ENCODE measurements at places on chromosomes 7 and 10.

- peak; percentile 38 for DNase-seq
Observed at GRCh38 chr7:111083413-111083812, 7.5 kb upstream of the LRRN3 start.

GRCh38 chr7:24924375-24924774 is 55.6 kb downstream of the OSBPL3 start:
- DNase-seq, result no peak

DNA sequence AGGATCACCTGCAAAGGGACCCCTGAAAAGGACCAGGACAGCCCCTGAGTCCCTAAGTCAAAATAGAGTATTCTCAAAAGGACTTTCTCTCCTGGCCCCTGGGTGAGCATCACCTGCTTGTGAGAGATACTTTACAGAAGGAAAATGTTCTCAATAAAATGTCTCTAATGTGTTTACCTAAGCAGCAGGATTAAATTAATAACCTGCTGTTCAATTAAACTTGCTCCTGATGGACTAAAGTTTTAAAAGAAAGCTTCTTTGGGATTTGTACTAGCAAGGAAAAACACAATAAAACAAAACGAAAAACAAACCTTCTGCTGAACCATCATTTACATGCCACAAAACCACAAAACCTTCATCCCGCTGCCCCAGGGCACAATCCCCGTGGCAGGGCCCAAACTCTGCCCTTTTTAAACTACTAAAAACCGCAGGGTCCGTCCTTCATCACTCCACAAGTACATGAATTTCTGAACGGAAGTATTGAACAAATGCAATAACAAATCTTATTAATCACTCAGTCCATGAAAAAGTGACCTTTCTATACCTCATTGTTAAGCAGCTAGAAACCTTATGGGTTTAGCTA is 197.7 kb downstream of the TCERG1L start:
- no peak for DNase-seq

GRCh38 chr7:29929018-29929807 is 60.4 kb downstream of the SCRN1 start:
- no peak for DNase-seq

DNA sequence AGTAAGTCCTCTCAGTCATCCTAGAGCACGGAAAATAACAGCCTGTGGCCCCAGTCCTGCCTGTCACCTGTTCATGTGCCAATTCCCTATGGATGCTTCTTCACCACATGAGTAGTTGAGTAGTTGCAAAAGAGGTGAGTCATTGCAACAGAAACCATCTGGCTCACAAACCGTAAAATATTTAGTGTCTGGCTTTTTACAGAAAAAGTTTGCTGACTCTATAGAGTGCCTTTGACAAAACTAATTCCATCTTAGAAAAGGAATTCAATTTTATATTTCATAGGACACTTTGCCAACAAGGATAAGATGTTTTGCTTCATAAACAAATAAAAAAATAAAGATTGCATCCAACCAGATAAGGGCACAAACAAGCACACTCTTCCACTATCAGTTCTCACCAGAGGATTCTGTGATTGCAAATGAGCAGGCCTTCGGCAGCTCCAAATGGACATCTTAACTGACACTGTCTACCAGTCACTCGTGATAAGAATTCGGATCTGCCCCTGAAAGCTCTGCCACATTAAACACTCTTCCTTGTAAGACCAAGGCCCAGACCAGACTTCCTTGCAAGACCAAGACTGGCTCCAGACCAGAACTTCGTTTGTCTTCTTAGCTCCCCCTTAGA is 242.7 kb upstream of the SEMA3C start:
- DNase-seq, result peak; percentile 87

DNA sequence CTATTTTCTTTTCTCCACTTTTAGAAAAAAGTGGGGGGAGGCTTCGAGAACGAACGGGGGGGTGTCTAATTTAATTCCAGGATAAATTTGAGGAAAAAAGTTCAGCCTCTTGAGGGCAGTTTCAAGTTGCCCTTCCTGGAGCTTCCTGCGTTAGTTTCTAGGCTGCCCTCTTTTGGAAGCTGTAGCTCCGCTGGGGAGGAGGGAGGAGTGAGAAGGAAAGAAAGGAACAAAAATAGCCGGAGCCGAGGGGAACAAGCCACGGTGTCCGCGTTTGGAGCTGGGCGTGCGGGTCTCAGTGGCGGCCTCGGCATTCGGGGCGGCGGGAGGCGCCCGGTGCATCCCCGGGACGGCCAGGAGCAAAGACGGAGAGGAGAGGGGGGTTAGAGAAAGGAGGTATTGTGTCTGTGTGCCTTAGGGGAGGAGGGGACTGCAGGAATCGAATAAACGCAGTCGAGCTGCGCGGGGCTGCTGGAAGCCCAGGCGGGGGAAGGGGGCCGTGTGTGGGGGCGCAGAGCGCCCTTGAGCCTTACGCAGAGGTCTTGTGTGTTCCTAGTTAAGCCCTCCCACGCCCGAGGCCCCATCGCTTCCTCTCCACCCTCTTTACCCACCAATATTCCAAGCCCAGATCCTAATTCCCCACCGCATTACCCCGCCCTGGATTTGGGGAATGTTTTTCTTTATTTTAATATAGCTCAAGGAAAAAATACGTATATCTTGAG is 2.0 kb upstream of the TNRC18 start:
- peak; percentile 85 for DNase-seq

DNA sequence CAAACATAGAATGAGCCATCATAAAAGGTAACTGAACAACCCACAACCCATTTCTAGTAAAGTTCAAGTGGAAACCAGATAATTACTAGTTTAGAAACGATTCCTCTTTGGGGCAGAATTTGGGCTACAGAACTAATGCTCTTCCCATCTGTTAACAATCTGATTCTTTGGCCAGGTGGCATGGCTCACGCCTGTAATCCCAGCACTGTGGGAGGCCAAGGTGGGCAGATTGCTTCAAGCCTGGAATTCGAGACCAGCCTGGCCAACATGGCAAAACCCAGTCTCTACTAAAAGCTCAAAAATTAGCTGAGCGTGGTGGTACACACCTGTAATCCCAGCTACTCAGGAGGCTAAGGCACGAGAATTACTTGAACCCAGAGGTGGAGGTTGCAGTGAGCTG is 18.5 kb downstream of the CYP51A1 start:
- no peak for DNase-seq

DNA sequence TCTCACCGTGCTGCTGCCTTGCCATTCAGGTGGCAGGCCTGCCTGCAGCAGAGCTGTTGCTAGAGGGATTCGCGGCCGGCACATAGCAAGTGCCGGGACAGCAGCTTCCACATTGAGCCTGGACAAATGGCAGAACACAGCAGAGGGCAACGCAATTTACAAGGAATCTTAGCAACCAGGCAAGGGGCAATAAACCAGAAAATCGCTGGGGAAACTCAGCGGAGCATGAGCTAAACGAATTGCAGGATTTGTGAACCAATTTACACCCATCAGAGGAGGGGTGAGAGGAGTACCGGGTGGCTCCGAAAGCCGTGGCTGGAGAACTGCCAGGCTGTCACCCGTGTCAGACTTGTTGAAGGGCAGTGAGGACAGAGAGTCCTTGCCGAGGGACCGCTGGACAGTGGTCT is 58.6 kb upstream of the LOXL4 start:
- DNase-seq, result no peak

DNA sequence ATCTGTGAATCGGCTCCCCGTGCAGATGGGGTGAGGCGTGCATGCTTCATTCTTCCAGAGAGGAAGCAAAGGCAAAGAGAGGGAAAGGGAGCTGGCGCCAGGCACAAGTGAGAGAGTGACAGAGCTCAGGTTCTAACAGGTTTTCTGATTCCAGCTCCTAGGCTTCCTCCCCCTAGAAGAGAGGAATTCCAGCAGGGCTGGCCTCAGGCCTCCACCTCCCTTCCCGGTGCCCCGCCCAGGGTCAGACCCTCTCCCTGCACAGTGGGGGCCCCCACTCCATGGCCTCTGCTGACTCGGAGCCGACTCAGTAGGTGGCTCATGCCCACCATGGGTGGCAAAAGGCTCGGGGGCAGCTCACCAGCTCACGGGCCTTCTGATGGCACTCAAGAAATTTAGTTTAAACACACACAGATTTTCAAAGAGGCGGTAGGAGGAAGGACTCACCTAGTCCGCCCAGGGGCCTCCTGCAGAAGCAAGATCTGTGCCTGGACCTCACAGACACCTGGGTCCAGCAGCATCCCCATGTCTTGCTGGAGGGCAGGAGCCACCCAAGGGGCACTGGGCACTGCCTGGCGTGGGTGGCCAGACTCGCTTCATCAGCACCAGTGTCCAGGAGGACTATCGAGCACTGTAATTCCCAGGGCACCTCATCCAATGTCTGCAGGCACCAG is 183.5 kb downstream of the MAD1L1 start:
- DNase-seq, result no peak

DNA sequence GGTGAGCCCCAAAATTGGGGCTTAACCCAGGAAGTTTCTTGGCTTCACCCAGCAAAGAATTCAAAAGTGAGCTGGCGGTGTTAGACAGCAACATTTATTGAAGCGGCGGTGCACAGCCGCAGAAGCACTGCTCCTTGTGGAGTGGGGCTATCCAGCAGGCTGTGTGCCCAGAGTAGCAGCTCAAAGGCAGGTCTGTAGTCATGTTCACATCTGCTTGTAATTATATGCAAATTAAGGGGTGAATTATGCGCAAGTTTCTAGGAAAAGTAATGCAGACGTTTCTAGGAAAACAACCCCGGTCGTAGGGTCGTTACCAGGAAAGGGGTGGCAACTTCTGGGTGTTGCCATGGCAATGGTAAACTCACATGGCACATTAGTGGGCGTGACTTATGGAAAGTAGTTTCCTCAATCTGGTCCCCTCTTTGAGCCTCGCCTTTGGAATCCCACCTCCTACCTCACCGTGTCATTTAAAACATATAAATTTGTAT is 13.7 kb upstream of the KBTBD2 start:
- DNase-seq, result peak; percentile 92

DNA sequence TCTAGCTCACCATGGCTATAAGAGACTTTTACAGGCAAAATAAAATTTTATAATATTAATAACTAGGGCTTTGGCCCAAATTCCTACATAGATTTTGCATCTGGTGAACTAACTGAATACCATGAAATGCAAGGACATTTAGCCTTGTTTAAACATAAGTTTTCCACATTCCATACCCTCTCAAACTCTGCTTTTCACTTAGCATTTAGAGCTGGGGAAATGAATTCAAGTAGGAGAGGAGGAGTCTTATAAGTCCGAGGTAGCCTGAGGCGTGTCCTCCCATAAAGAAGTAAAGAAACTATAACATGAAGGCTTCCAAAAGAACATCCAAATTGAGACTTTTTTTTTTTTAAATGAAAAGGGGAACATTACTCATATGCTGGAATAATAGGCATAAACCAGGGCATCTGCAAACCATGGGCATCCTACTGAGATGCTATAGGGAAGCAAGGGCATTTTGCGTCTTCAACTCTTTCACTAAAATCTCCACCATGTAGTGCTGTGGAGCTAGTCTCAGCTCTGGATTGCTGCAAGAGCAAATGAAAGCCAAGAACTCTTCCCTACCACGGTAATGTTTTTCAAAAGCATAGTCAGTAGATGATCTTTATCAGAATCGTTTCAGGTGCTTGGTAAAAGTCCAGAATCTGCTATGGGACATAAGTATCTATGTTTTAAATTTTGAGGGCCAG is 79.1 kb downstream of the PALS2 start:
- DNase-seq, result peak; percentile 24

- DNase-seq, result no peak
Observed at GRCh38 chr7:121382473-121382872, 13.6 kb downstream of the FAM3C start.

- peak; percentile 75 for DNase-seq
Observed at GRCh38 chr10:119281581-119282071, 74.3 kb downstream of the GRK5 start.

- no peak for DNase-seq
Observed at GRCh38 chr7:24406053-24406788, 122.2 kb downstream of the NPY start.

DNA sequence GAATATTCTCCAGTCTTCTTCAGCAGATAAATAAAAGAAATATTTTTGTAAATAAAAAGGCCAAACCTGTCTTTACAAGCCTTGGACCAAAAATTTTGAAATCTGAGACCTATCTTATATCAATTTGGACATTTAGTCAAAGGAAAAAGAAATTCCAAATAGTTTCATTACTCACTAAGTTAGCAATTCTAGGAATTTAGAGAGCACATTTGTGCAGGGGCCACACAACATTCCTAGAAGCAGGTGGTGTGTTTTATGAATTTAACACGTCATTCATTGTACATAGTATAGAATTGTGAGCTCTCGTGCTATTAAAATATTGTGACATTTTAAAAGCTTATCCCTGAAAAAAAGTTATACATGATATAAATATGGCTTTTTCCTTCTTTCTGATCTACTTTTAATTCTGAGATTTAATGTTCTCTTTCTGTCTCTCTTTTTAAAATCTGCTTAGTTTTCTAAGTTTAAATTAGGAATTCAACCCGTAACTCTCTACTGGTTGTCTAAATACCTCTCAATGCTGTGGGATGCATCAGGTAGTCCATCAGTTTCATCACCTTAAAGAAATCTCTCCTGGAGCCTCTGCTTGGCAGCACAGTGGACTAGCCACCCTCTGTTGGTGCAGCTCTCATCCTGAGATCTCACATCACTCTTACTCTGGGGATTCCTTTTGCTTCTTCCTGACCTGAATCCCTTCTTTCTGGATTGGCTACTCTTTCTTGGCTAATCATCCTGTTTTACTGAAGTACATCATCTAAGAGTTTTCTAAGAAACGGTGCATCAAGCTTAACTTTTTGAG is 124.5 kb downstream of the SEMA3E start:
- no peak for DNase-seq

DNA sequence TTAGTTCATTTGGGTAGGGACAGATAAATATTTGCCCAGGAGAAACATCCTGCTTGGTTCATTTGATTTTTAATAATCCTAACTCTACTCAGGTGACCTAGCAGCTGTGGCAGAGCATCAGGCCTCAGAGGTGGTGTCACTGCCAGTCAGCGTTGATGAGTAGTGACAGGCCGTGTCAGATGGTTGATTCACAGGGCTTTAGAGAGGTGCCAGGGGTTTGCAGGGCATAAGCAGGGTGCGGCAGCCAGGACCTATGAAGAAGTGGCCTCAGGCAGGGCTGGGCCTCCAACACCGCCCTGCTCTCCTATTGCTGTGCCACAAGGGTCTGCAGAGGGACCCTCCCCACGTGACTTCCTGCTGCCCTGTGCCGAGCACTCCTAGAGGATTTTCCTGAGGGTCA is 128.1 kb downstream of the HECW1 start:
- DNase-seq, result no peak

GRCh38 chr10:21260066-21260465 is 265.4 kb downstream of the SKIDA1 start:
- DNase-seq, result peak; percentile 13

Measured in fibroblast of gingiva (primary cell).